ENCODE measurements at places on chromosomes 11 and 22.

DNA sequence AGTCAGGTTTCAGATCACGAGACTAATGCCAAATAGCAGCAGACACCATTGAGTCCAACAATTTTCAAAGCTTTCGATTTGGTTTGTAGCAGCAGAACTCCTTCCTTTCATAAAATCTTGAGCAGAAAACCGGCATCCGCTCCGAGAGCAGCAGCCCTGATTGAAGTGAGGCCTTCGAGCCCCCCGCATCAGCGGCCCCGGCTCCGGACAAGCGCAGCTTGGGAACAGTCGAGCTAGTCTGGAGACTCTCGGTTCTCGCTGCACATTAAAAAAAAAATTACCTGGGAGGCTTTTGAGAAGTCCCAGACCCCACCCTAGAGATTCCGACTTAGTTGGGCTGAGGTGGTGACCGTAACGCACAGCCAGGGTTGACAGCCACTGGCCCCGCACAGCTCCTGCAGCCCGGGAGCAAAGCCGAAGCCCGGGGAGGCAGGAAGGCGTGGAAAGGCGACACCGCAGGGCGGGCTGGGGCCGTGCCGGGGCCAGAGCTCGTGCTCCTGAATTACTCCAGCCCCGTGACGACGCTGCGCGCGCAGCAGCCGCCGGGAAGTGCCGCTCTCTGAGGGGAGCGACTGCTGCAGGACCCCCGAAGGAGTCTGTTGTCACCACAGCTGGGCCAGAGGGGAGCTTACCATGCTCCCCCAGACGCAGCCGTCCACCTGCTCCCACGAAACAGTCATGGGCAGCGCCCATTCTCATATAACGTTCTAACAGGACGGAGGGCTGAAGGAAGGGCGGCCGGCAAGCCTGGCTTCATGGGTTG lies 57.8 kb downstream of the SPATA19 start:
- peaks cover 58% of the 10 kb centered on the region for H3K27me3 ChIP-seq
- no peak for DNase-seq
- H3K27ac ChIP-seq, result no peak overlapping the region
- H3K4me3 ChIP-seq, result peak overlapping the region; percentile 58

DNA sequence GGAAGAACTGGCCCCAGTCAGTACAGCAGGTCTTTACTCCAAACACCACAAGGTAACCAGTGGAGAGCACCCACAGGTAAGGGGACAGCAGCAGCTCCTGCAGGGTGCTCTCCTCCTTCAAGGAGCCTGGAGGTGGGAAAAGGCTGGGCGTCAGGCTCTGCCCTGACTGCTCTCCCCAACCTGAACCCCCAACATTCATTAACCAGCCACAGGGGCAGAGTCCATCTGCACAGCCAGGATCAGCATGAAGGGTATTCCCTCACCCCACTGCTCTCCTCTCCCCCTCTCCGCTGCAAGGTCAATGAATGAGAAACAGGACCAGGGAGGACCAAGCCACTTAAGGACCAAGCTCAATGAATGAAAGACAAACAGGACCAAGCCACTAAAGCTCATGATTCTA lies 3.7 kb downstream of the SLC37A4 start:
- peaks cover 17% of the 10 kb centered on the region for H3K36me3 ChIP-seq
- H3K27me3 ChIP-seq, result no peaks in the 10 kb centered on the region
- H3K27ac ChIP-seq, result no peak overlapping the region
- DNase-seq, result no peak
- H3K4me3 ChIP-seq, result no peak overlapping the region

GRCh38 chr22:30802202-30803166 lies 107.8 kb downstream of the OSBP2 start:
- peaks cover 4% of the 10 kb centered on the region for H3K4me1 ChIP-seq
- DNase-seq, result peak; percentile 92
- no peak overlapping the region for H3K4me3 ChIP-seq
- H3K36me3 ChIP-seq, result no peaks in the 10 kb centered on the region
- H3K27ac ChIP-seq, result no peak overlapping the region
- H3K27me3 ChIP-seq, result peaks cover 92% of the 10 kb centered on the region

DNA sequence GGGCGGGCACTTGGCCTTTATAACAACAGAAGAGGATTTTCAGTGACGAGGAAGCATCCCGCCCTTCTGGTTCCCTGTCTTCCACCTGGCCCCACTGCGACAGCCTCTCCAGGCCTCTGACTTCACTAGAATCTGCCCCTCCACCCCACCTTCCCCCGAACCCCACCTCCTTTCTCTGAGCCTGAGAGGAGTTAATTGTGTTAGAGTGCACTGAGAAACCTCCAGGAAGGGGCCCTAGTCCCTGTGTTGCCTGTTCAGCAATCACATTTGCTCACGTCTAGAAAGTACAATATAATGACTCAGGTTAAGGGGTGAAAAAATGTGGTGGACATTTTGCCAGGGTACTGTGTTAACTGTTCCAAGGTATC lies 38.8 kb downstream of the PTPRJ start:
- peaks cover 44% of the 10 kb centered on the region for H3K4me1 ChIP-seq
- no peaks in the 10 kb centered on the region for H3K36me3 ChIP-seq
- H3K4me3 ChIP-seq, result peak overlapping the region; percentile 43

Measured in mesothelial cell of epicardium (in vitro differentiated cells).